ENCODE measurements at places on chromosomes 3 and 15.

DNA sequence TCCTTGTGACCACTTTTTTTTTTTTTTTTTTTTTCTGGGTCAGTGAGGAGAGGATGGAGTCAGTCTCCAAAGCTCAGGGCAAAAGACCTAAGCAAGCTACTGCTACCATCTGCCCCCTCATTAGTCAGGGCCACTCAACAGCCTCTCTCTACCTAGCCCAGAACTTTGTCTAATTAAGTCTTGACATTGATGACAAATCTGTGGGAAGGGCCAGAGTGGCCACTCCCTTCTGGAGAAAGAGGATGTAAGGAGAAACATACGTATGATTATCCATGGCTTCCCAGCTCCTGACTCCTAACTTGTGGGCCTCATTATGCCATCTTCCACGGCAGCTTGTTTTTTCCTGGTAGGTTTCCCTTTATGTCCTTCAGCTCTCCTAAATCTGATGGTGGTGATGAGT lies 37.9 kb downstream of the NR1I2 start:
- no peak for DNase-seq

DNA sequence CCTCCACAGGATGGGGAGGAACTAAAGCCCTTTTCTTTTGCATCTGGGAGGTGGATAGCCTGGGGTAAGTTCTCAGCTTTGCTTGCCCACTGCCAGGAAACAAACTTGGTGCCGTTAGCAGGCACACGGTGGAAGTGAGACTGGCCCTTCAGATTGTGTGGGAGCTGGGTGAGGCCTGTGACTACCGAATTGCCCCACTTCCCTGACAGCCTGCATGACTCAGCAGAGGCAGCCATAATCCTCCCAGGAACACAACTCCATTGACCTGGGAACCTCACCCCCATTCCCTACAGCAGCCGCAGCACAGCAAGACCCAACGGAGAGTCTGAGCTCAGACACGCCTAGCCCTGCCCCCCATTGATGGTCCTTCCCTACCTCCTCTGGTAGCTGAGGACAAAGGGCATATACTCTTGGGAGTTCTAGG lies 282.6 kb downstream of the KLF13 start:
- DNase-seq, result no peak

DNA sequence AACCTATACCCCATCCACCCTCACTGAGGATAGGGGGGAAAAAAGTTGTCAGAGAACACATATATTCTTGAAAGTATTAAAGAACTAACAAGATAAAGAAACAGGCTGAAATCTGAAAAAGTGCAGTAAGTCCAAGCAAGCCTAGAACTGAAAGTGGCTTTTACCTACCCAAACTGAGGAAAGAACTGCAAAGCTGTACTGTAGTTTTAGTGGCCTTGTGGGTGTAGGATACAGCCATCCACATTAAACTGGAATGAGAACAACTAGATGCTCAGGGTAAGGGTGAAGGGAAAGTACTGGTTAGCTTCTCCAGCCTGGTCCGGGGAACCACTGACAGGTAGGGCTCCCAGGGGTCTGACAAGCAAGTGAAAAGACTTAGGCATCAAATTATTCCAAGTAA lies 10.1 kb downstream of the UBP1 start:
- no peak for DNase-seq

DNA sequence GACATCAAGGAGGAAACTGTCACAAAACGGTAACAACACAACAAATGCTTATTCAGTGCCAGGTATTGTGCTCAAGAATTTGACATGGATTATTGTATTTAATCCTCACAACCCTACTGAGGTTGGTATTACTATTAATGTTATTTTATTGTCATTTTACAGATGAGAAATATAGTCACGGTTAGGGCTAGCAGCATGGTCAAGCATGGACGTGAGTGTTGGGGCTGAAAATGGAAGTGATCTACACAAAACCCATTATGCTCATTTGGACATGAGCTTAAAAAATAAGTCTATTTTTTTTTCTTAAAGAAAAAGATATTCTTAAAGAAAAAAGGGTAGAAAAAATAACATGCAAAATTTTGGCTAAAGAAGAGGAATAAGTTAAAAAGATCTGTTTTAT lies 141.3 kb upstream of the SOX2 start:
- DNase-seq, result no peak

- peak; percentile 72 for DNase-seq
These were observed 31.9 kb downstream of the EHD4 start for GRCh38 chr15:41940441-41940857.

DNA sequence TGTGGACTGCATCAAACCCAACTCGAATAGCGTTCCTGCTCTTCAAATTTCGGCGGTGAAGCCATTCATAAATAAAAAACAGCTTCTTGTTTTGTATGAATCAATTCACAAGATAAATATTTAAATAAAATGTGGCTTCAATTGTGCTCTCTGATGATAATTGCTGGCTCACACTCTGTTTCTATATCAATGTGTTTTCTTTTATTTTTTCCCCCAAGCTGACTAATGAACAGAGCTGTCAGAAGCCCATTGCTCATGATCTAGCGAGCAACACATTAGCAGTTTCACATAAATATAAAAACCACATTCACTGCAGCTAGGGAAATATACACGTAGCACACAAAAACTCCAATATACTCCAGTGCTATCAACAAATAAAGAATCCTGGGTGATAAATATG lies 45.0 kb upstream of the FOXP1 start:
- no peak for DNase-seq

DNA sequence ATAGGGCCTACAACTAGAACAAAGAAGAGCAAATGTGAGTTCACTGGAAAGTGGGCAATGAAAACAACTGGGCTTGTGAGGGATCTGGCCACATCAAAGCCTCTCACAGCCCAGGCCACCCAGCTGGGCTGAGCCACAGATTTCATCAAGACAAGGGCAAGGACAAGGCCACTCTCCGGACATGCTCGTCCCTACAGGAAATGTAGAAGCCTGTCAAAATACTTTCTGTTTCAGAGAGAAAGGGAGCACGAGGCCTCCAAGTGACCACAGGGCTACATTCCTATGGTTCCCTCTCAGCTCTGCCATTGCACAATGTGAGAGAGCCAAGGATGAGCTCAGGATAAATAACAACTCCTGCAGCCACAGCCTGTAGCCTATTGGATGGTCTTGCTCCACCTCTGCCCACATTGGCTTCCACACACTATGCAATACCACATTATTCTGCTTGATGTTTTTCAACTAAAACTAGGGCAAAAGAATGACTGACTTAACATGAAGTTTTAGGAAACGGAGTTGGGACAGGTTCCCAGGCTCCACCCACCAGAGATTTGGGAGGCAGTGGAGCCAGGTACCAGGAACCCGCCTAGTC lies 12.1 kb downstream of the TBC1D2B start:
- DNase-seq, result no peak

- DNase-seq, result no peak
These were observed 88.9 kb downstream of the SUCNR1 start for GRCh38 chr3:151962352-151962751.

GRCh38 chr3:111802163-111802625 lies 56.9 kb upstream of the PHLDB2 start:
- DNase-seq, result no peak

DNA sequence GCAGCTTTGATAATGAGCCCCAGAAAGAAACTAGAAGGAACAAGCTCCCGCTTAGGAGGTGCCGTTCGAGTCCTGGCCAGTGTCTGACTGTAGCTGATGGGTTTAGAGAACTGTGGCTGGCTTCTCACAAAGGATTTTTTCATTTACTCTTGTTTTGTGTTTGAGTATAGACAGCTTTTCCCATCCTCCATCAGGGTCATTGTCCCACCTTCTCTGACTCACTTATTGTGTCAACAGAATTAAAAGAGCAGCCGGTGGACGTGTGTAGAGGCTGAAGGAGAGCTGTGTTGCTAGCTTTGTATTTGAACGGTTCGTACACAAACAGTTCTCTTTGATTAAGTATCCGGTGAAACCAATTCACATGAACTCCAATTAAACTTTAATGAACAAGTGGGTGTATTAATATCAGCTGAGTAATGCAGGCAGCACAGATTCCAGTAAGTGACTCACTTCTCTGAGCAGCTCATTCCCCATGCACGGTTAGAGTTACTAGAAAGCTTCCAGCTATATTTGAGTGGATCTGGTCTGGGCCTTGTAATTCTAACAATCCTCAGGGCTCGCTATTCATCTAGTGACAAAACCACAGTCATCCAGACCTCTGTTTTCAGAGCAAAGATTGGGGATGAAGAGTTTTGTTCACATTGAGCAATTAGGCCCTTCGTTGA lies 141.0 kb downstream of the LPP start:
- DNase-seq, result no peak

- DNase-seq, result no peak
These were observed 235.4 kb downstream of the FHIT start for GRCh38 chr3:61015859-61016258.

DNA sequence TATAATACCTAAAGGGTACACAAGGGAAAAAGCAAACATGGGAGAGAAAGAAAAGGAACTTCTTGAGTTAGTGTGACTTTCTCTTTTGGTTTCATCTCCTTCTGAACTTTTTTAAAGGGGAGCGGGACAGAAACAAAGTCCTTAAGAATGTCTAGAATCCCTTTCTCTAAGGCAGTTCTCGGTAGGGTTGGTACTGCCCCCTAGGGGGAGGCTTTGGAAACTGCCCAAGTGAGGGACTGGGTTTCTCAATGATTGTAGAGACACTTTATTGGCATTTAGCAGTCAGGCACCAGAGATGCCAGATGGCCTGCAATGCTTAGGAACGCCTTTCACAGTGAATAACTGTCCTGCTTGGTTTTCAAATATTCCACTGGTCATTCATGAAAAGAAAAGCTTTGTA lies 172.7 kb downstream of the WDR72 start:
- peak; percentile 48 for DNase-seq

DNA sequence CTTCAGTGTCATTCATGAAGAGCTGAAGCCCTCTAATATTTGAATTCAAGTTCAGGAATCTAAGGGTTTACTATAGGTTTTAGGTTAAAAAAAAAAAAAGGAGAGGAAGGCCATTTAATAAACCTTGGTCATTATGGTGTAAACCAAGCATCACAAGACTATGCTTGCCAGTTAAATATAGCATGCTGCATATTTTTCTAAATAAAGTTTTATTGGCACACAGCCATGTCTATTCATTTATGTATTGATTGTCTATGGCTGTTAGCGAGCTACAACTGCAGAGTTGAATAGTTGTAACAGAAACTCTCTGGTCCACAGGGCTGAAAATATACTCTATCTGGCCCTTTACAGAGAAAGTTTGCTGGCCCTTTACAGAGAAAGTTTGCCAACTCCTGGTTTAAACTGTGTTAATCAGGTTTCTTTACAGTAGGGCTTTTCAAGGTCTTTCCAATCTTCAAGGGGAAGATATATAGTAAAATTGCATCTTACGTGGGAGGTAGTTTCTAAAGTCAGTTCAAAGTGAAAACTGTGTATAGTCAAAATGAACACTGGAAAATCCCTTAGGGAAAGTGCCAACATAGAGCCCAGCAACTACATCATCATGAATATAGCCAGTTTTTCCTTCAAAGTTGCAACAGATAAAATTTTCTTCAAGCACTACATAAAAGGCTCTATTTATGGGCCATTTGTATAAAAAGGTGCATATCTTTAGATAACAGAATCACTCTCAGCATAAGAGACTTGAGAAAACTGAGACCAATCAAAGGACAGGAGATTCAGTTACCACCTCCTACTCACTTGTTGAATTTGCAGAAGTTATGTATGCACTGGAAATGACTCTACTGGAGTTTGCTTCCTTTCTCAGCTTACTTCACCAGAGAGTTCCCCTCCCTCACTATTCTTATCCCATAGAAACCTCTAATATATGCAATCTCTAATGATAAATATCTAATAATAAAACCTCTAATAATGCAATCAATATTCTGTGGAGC lies 49.7 kb upstream of the FRMD4B start:
- DNase-seq, result no peak

DNA sequence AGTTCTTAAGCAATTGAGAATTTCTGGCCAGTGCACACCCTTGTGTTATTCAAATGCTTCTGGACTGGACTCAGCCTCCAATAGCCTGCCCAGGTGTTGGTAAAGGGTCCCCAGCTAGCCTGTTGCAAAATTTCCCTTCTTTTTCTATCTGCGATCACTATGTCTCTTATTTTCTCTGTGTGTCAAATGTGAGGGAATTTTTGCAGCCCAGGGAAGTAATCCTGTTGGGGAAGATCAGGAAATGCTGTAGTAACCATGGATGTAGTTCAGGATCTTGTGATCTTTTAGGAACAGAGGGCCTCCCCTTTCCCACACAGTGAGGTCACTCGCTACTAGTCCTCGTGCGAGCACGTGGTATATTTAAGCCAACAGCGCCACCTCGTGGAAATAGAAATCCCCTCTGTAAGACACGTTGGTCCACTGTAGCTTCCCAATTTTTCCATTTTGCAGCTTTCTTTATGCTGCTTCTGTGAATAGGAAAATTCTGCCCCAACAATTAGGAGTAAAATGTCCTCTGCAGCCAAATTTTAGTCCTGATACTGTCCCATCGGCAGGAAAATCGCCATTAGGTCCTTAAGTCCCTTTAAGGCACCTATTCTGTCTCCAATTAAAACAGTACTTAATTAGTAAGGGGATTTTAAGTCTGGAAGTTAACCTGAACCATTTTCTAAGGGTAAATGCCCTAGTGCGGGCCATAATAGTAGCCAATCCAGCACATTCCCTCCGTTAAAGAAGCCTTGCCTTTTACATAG lies 4.0 kb upstream of the SMCO1 start:
- peak; percentile 83 for DNase-seq

- no peak for DNase-seq
These were observed 25.5 kb downstream of the RFT1 start for GRCh38 chr3:53104762-53105161.

DNA sequence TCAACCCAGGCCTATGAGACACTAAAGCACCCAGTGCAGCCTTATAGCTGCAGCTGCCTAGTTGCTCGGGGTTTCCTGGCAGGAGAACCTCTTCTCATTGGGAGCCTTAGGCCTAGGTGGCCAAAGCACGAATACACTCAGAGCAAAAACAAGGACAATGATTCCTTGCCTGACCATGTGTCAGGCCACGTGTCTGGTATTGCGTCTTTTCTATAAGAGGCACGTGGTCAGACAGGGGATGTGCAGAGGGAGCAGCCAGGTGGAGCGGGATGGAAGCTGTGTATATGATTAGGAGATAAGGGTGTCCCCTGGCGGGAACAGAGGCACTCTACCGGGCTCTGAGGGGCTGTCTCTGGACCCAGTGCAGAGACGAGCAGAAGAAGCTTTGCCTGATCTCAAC lies 26.4 kb downstream of the SLC22A14 start:
- DNase-seq, result no peak

- DNase-seq, result no peak
These were observed 4.9 kb downstream of the ACAD11 start for GRCh38 chr3:132654721-132655120.

DNA sequence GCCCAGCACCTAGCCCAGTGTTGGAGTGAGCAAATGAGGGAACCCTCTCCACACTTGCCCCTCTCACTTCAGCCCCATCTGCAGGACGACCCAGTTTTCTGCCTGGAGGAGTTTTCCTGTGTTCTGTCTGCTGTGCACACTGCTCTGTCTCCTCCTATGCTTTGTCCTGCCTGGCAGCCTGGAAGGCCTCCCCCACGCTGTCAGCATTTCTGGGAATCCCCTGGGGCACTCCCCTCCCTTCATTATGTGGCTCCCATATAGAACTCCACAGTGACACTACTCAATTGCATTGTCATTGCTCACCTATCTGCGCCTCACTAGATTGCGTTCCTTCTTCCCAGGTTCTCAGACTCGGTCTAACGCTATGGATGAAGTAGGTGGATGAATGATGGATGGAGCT lies 13.9 kb downstream of the CLSTN2 start:
- no peak for DNase-seq
